ENCODE measurements at places on chromosomes 2 and 18. TPM values are rescaled to one million over a fixed set of nuclear protein-coding genes. Genes with fewer than 3 reads are reported as not detected.

Gene SERTAD2
- 19.4 TPM for total RNA-seq

Gene SLC14A1
- total RNA-seq: not detected

Gene VWA3B
- not detected for total RNA-seq

Gene MYOM1
- 20.4 TPM for total RNA-seq

- no peak for DNase-seq
- no peak overlapping the region for H3K4me3 ChIP-seq
- no peaks in the 10 kb centered on the region for H3K27me3 ChIP-seq
- no peak overlapping the region for H3K27ac ChIP-seq
- peaks cover 11% of the 10 kb centered on the region for H3K4me1 ChIP-seq
These were observed 272.4 kb downstream of the PTPRM start for GRCh38 chr18:7839548-7839947.

GRCh38 chr18:1002653-1003178 is 98.0 kb downstream of the ADCYAP1 start:
- H3K27me3 ChIP-seq: peaks cover 9% of the 10 kb centered on the region
- no peaks in the 10 kb centered on the region for H3K4me1 ChIP-seq
- H3K27ac ChIP-seq: no peak overlapping the region
- no peak overlapping the region for H3K4me3 ChIP-seq

DNA sequence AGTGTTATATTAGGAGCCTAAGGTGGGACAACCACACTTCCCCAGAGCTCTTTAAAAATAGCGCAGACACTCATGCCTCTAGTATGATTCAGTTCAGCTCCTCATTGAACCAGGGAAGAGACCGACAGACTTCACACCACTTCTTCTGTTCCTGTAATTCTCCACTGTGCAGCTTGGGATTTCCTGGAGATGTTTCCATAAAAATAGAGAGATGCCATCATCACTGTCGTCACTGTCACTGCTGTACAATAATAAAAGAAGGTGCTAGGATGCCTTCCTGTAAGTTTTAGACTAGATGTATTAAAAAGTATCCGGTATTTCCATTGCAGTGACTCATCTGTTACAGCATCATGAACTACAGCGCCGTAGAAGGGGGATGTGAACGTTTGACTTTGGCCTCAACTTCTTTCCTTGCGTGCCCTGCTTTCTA is 110.9 kb downstream of the FAM210A start:
- no peaks in the 10 kb centered on the region for H3K36me3 ChIP-seq
- peaks cover 90% of the 10 kb centered on the region for H3K27me3 ChIP-seq
- H3K27ac ChIP-seq: no peak overlapping the region
- no peak overlapping the region for H3K4me3 ChIP-seq
- no peaks in the 10 kb centered on the region for H3K4me1 ChIP-seq

GRCh38 chr2:46793423-46794416 is 121.9 kb downstream of the MCFD2 start:
- H3K27ac ChIP-seq: peak overlapping the region; percentile 92
- no peaks in the 10 kb centered on the region for H3K36me3 ChIP-seq
- H3K4me1 ChIP-seq: peaks cover 32% of the 10 kb centered on the region
- H3K4me3 ChIP-seq: peak overlapping the region; percentile 62

DNA sequence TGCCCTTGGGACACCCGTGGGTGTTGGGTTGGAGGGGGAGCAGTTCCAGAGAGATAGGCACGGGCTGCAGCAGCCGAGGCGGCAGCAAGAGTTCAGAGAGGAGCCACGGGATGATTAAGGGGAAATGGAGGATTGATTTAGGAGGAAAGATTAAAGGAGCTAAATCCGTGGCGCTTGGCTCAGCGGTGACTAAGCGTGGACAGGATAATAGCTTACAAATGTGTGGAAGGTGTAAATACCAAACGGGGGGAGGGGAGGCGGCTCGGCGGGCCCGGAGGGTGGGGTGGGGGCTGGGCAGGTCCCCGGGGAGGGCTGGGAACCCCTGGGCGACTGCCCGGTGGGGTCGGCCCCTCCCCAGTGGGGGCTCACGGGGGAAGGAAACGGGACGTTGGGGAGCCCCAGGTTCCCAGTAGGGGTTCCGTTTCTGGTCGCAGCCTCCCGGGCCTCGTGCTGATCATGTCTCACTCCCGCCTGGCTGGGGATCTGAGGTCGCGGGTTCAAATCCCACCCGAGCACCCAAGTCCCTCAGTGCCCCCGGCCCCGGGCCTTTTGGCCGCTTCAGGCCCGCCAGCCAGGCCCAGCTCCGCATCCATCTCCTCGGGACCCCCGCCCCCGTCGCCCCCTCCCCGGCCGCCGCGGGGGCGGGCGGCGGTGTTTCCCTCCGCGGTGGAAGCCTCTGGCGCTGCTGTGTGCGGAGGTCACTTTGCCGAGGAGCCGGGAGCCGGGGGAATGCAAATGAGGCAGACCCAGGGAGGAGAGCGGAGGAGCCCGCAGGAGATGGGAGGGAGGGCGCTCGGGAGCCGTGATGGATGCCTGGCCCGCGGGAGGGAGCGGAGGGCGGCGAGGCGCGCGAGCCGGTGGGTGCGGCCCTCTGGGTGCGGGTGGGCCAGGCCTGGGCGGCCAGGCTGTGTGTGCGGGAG is 8.1 kb downstream of the ASIC4 start:
- peaks cover 77% of the 10 kb centered on the region for H3K27me3 ChIP-seq
- H3K4me3 ChIP-seq: peak overlapping the region; percentile 19
- H3K27ac ChIP-seq: no peak overlapping the region
- H3K4me1 ChIP-seq: peaks cover 24% of the 10 kb centered on the region
- no peaks in the 10 kb centered on the region for H3K36me3 ChIP-seq
- no peak for DNase-seq

- H3K36me3 ChIP-seq: peaks cover 4% of the 10 kb centered on the region
- no peak overlapping the region for H3K4me3 ChIP-seq
- no peak for DNase-seq
- peaks cover 67% of the 10 kb centered on the region for H3K4me1 ChIP-seq
- peaks cover 24% of the 10 kb centered on the region for H3K27me3 ChIP-seq
These were observed 1.6 kb upstream of the TMEM37 start for GRCh38 chr2:119430023-119430498.

DNA sequence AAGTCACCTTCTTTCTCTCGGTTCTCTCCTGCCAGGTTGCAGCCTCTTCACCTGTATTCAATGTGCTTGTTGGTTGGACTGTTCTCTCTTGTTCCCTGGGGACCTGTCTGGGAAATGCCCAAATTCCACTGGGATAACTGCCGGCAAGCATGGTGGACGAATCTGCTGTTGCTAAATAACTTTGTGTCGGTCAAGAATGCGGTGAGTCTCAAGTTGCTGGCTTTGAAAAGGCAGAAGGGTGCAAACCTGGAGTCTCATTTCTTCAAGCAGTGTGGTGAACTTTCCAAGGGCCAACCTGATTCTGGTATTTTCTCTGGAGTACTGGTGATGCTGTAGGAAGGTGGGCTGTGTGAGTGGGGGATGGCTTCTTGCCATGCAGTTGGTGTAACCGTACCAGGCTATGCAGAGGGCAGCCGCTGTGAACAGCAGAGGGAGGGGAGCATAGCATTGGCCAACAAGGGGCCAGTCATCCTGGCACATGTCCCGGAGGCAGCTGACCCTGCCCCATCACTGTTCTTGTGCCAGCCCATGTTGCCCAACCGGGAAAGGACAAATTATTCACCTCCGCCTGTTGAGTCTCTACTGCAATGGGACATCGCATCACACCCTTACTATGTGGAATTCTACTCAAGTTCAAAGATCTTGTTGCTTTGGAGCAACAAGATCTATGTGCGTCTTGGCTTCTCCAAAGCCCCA is 88.1 kb upstream of the SEC11C start:
- H3K27ac ChIP-seq: no peak overlapping the region
- H3K27me3 ChIP-seq: no peaks in the 10 kb centered on the region
- no peak overlapping the region for H3K4me3 ChIP-seq
- no peak for DNase-seq
- no peaks in the 10 kb centered on the region for H3K4me1 ChIP-seq

DNA sequence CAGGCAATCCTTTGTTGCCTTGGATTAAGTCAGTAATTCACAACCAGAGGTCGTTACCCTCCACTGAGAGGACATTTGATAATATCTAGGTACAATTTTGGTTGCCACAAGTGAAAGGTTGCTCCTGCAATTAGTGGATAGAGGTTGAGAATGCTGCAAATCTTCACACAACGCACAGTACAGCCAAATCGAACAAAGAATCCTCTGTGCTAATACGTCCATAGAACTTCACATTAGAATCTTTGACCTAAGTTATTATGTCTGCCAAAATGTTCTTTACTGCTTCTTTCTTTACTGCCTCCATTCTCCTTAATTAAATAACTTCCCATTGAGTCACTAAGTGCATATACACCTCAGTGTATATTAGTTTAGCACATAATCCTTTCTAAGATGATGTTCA is 879.5 kb downstream of the TRIB2 start:
- H3K27ac ChIP-seq: no peak overlapping the region
- H3K27me3 ChIP-seq: no peaks in the 10 kb centered on the region
- H3K4me1 ChIP-seq: peaks cover 11% of the 10 kb centered on the region
- no peaks in the 10 kb centered on the region for H3K36me3 ChIP-seq
- no peak for DNase-seq
- no peak overlapping the region for H3K4me3 ChIP-seq

GRCh38 chr2:66686755-66687154 is 251.8 kb downstream of the MEIS1 start:
- DNase-seq: no peak
- no peak overlapping the region for H3K27ac ChIP-seq
- H3K4me1 ChIP-seq: no peaks in the 10 kb centered on the region
- no peaks in the 10 kb centered on the region for H3K27me3 ChIP-seq
- H3K4me3 ChIP-seq: no peak overlapping the region
- H3K36me3 ChIP-seq: no peaks in the 10 kb centered on the region

DNA sequence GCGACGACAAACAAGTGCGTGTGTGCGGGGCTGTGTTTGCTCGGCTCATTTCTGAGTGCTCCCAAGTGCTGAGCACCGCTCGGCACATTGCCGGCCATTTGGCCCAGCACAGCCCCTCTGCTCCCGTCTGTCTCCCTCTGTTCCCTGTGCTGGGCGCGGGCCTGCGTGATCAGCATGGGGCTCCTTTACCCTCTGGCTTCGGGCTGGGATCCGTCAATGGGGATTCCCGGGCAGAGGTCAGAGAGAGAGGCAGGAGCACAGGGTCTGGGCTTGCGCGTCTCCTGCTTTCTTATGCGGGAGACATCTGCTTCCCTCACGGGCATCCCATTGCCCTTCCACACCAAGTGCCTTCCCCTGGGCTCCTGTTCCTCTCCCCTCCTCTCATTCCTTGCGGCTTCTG is 234.0 kb downstream of the ACKR3 start:
- H3K27ac ChIP-seq: no peak overlapping the region
- H3K27me3 ChIP-seq: peaks cover 21% of the 10 kb centered on the region
- H3K4me1 ChIP-seq: no peaks in the 10 kb centered on the region
- H3K4me3 ChIP-seq: no peak overlapping the region
- no peaks in the 10 kb centered on the region for H3K36me3 ChIP-seq
- DNase-seq: no peak

GRCh38 chr2:28319118-28320008 is 73.3 kb upstream of the FOSL2 start:
- H3K27me3 ChIP-seq: no peaks in the 10 kb centered on the region
- no peaks in the 10 kb centered on the region for H3K4me1 ChIP-seq
- H3K4me3 ChIP-seq: no peak overlapping the region
- DNase-seq: no peak
- H3K27ac ChIP-seq: no peak overlapping the region

DNA sequence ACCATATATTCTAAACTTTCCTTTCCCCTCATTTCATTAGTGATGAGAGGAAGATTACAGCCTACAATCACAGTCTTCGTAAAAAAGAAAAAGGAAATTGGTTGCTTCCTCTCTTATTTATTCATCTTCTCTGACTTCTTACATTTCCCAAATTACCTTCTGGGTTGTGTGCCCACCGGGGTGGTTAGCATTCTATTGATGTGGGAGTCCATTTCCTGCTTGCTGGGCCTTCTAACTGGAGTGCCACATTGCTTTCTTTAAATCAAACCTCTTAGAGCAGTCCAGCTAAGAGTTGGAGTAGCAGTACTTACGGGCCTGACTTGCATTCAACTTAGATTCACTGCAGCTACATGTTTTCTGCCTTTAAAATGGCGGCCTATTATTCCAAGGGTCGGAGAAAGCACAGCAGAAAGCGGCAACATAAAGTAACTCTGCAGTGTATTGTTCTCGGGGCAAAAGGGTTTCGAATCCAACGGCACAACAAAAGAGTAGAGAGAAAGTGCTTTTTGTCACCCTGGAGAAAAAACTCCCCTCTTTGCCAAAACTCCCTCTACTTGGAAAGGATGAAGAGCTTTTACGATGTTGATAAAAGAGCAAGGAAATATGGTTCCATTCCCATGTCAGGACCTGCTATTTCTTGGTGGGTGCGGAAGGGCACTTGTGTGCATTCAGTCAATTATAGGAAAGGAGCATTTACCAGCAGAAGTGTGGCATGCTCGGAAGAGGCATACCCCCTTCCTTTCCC is 110.6 kb upstream of the DLX2 start:
- no peak overlapping the region for H3K27ac ChIP-seq
- DNase-seq: no peak
- no peaks in the 10 kb centered on the region for H3K36me3 ChIP-seq
- no peaks in the 10 kb centered on the region for H3K27me3 ChIP-seq

- H3K4me3 ChIP-seq: no peak overlapping the region
- DNase-seq: peak; percentile 37
- H3K36me3 ChIP-seq: no peaks in the 10 kb centered on the region
- H3K27ac ChIP-seq: no peak overlapping the region
- H3K27me3 ChIP-seq: peaks cover 31% of the 10 kb centered on the region
These were observed 123.8 kb downstream of the AKAIN1 start for GRCh38 chr18:5073026-5073944.

DNA sequence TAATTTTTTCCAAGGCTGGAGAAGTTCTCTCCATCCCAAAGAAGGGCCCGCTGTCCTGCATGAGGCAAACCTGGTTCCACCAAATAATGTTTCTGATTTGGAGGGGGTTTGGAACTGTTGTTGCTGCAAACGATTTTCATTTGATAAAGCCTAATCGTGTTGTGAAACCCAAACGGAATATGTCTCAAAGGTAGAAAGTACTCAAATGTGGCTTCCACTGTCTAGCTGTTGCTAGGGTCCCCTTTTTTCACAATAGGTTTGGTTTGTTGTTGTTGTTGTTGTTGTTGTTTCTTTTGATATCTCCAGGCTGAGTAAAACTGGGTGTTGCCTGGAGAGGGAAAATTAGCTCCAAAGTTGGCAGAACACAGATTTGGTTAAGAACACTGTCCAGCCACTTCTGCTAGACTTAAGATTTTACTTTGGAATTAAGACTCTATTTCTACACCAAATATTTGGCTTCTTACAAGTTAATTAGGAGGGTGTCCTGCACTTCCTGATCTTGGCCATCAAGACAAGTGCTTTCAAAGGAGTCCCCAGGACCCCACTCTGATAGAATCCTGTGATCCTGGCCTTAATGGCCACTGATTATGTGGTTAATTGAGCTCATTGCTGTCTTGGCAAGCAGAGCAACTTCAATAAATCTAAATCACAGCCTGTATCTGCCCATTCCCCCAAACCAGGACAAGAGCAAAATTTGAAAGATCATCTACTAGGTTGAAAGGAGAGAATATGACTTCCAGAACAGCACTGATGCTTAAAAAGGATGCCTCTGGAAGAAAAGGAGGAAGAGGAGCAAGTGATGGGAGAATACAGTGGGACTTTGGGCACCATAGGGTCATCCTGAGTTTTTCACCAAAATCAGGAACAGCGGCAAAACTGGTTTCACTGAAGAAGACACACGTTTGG is 3.3 kb upstream of the HOXD13 start:
- no peak overlapping the region for H3K4me3 ChIP-seq
- no peaks in the 10 kb centered on the region for H3K4me1 ChIP-seq
- H3K27ac ChIP-seq: no peak overlapping the region
- H3K27me3 ChIP-seq: peaks cover 58% of the 10 kb centered on the region
